Fibroblast of skin of scalp (primary cell): ENCODE measurements at places on chromosomes 11 and 22.

- DNase-seq, result no peak
These were observed 32.6 kb upstream of the KCNQ1OT1 start for GRCh38 chr11:2732261-2732939.

DNA sequence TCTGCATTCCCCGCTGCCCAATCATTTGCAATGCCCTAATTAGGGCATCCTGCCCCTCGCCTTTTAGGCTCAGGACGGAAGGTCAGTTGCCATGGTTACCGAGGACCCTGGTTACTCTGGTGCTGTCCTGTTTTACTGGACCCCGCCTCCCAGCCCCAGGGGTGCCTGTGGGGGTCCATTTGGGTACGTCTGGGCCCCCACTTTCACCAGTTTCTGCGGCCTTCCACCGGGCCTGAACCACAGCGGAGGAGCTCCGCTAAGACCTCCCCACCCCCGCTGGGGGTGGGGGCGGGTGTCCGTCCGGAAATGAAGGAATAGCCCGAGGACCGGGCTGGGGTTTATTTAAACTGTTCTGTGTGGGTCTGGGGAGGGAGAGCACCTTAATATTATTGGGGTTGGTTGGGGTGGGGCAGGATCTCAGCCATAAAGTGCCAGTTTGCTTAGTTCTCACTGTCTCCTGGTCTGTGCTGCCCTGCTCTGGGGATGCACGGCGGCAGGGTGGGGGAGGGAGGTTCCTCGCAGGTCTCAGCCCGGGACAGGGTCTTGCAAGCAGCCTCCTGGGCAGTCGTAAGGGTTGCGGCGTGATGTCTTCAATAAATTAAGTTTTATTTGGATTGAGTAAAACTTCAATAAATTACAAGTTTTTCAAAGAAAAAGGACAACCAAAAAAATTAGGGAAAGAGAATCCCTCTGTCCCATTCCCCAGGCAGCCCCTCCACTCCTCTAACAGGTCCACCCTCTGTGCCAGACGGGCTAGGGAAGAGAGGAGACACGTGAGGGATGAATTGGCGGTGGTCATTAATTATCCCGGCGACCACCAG lies 5.3 kb downstream of the PHOX2A start:
- DNase-seq, result no peak

DNA sequence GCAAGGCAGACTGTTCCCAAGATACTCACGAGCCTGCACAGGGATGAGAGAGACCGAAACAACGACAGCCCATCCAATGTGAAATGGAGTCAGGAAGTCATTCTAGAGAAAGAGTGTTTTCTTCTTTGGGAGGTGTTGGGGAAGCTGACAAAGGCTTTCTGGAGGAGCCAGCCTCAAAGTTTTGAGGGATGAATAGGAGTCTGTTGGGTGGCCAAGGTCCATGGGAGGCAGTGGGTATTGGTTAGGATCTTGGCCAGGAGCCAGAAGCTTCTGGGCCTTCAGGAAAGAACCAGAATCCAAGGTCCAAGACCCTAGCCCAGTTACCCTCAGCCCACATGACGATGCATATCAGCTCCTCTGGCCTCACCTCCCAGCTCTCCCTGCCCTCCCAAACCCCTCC lies 59.9 kb upstream of the SHISAL1 start:
- DNase-seq, result no peak

DNA sequence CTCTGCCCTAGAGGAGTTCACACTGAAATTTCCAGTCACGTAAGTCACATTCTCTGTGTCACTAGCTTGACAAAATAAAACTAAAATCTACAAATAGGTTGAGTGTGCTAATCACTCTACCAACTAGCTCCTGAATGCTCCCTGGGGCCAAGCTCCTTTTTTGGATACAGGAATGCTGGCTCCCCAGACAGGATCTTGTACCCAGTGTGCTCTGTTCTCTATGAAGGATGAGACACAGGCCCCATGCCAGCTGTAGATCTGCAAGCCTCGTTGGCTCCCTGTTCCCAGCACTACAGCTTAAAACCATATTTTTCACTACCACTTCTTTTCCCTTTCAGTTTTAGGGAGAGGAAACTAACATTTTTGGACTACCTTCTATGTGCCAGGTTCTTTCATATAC lies 3.7 kb upstream of the IPO7 start:
- peak; percentile 51 for DNase-seq

DNA sequence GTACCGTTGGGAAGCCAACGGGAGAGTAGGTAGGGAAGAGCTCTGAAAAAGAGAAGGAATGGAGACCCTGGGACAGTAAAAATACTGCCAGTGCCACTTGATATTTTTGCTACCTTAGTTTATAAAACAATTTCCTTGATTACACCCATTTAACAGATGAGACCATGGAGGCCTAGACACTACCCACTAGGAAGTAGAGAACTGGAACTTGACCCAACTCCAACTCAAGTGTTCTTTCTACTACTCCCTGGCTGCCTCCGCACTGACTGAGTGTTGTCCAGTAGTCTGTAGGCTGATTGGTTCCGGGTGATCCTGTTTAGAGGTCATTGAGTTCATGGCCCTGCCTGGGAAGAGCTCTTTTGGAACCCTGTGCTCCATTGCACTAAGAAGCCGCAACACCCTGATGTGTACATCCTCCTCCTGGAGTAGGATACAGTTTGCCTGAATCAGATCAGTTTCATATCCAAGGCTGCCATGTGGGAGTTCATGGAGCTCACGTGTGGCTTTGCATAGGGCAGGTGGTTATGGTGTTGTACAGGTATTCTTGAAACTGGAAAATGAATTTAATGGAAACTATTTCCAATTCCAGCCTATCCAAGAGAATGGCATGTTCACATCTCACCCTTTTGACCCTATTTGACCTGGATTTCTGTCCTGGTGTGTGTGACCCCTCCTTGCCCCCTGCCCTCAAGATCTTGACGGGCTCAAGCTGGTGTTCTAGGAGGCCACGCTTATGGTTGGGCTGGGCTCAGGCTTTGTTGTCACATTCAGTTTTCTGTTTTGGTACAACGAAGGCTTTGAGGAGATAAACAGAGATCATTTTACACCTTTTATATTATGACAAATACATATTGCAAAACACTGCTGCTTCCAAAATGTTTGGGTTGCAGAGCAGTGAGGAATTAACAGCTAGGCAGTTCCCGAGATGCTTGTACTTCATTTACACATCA lies 102.2 kb upstream of the NNMT start:
- no peak for DNase-seq

DNA sequence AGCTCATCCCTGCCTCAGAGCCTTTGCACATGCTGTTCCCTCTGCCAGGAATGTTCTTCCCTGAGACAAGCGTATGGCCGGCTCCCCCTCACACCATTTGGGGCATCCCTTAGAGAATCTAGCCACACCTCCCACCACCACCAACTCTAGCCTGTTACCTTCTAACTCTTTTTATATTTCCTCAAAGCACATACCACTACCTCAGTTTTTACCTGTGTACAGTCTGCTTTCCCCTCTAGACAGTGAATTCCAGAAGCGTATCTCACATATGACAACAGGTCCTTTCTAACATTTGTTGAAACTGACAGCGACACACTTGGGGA lies 75.1 kb upstream of the ARFGAP3 start:
- DNase-seq, result no peak

GRCh38 chr11:78991681-78992080 lies 417.0 kb upstream of the NARS2 start:
- no peak for DNase-seq

GRCh38 chr11:121807051-121807450 lies 309.0 kb downstream of the BLID start:
- DNase-seq, result no peak

- no peak for DNase-seq
These were observed 51.9 kb downstream of the CSTF3 start for GRCh38 chr11:33109294-33109895.

DNA sequence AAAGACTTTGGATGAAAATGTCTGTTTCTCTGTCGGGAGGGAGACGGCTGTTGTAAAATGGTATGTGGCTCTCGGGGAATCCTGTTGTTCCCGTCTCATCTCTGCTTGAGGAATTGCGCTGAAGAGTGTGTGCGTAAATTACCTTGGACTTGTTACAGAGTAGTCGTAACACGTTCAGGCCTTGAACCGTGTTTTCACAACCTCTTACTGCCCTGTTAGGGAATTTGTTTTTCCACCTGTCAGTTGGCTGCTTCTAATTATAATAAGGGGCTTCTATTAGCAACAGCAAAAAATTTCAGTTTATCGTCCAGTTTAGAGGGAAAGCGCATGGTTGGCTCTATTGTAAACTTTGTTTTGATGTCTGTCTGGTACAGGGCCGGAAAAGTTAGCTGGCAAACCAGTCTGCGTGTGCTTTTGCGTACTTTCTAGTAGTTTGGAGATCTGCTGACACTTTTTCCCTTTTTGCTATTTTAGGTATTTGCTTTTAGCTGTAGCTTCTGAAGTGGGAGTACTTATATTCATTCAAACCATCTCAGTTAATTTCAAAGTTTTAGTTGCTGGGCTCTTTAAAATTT lies 1.5 kb downstream of the HIPK3 start:
- DNase-seq, result no peak

- DNase-seq, result no peak
These were observed 18.6 kb upstream of the FOLR1 start for GRCh38 chr11:72173291-72173690.

- DNase-seq, result no peak
These were observed 24.2 kb upstream of the ACAT1 start for GRCh38 chr11:108097179-108097578.

DNA sequence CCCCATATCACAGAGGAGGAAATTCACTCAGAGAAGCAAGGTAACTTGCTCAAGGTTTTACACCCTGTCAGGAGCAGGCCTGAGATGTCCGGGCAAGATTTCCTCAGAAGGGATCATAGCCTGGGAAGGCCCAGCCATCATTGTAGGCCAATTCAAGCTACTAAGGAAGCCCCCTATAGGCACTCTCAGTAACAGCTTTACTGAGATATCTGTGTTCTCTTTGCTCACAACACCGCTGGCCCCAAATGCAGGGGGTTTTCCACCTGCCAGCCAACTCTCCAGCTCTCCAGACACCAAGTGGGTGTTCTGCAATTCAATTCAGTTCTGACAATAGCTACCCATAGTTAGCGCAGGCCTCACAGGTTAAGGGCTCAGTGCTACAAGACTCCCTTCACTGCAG lies 84.0 kb downstream of the SLC36A4 start:
- DNase-seq, result no peak

GRCh38 chr22:23072077-23072910 lies 2.0 kb downstream of the GNAZ start:
- peak; percentile 82 for DNase-seq

- no peak for DNase-seq
These were observed 27.9 kb downstream of the SBF1 start for GRCh38 chr22:50446708-50447575.

- DNase-seq, result no peak
These were observed 228.6 kb downstream of the BRD1 start for GRCh38 chr22:49599039-49599438.

DNA sequence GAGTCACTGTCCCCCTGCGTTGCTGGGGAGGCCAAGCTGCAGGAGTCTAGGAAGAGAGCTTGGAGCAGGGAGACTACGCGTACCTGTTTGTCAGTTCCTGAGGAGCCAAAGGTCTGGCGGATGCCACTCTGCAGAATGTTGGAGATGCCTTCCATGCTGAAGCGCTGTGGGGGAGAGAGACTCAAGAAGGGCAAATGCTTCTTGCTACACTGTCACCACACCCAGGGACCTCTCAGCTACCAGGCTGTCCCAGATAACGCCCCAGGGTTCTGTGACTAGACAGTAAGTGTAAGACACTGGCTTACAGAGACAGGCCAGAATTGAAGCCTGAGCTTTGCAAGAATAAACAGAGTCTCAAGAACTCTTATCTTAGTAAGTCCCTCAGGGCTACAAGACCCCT lies 42.0 kb downstream of the FEZ1 start:
- DNase-seq, result no peak

- no peak for DNase-seq
These were observed 11.1 kb downstream of the C11orf86 start for GRCh38 chr11:66986178-66986545.

GRCh38 chr22:37281646-37282384 lies 493 bp upstream of the CYTH4 start:
- no peak for DNase-seq

DNA sequence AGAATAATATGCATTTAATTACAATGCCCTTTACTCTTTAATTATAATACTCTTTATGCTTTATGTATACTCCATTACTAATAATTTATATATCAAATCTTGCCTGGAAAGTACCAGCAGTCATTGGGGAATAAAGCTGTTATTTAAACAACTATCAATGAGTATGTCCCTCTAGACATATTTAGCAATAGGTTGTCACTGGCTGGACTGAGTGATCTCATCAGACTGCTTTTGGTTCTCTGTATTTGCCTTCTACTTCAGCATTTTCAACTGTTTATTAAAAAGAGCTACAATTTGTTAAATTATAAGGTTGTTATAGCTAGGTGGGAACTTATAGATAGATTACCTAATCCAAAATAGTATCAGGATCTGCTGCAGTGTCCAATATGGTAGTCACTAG lies 267.2 kb downstream of the DCDC1 start:
- no peak for DNase-seq

DNA sequence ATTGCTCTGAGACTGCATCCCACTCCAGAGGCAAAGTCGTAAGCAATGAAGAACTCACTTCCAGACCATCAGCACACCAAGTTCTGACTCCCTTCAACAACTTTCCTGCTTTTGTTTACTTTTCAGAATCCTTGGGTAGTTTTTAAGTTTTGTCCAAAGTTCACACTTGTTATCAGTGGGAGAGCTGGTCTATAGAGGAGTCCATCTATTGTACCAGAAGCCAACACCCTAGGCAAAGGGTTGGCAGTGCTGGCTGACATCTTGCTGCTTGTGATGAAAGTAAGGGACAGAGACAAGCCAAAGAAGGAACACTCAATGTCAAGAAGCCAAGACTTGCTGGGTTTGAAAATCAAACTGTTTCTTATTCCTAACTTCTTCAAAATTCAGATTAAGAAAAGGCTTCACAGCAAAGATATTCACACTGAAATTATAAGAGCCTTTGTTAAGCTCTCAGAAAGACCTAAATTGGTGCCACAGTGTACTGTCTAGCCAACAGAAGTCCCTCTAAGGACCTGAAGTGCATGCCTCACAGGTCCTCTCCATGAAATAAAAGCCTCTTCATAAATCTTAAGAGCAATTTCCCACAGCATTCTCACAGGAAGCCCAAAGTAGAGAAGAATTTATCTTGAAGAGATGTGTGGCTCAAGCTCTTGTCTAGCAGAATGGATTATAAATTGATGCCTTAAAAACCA lies 21.5 kb upstream of the LINC01488 start:
- DNase-seq, result no peak

GRCh38 chr11:128484172-128484571 lies 103.2 kb downstream of the ETS1 start:
- DNase-seq, result no peak

- no peak for DNase-seq
These were observed 3.9 kb downstream of the CDPF1 start for GRCh38 chr22:46246178-46246577.

- DNase-seq, result no peak
These were observed 59.9 kb downstream of the FAT3 start for GRCh38 chr11:92284558-92284957.
